ENCODE measurements at places on chromosomes 11 and 22.

DNA sequence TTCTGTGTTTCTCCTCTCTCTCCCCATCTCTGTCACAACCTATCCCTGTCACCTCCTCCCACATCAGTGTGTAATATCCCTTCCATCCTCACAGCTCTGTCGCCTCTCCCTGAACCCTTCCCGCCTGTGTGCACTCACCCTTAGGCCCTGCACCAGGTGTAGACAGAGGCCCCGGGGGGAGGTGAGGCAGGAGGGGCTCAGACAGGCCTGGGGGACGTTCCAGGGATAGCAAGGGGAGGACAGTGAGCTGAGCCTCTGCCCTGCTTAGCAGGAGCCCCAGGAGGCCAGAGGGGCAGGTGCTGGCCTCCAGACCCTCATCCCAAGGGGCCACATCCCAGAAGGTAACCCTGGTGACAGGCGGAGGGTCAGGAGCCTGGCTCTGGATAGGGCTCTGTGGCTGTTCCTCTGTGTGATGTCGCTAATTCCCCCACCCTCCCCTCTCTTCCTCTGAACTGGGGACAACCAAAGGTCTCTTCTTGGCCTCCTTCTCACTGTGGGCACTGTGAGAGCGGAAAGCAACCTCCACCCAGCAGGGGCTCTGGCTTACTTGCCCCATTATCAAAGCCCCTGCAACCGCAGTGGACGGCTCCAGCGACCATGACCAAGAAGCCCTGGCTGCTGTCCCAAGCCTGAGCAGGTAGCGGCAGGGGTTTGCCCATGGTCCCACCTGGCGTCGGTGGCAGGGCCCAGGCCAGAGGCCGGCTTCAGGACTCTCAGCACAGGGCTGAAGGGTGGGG, 35.7 kb downstream of the KCNJ4 start:
- H3K4me3 ChIP-seq, result no peak overlapping the region
- no peak overlapping the region for H3K27ac ChIP-seq
- no peaks in the 10 kb centered on the region for H3K4me1 ChIP-seq
- no peaks in the 10 kb centered on the region for H3K36me3 ChIP-seq
- peaks cover 21% of the 10 kb centered on the region for H3K27me3 ChIP-seq

GRCh38 chr11:28581286-28582242, 473.4 kb downstream of the METTL15 start:
- no peak for DNase-seq
- peaks cover 4% of the 10 kb centered on the region for H3K36me3 ChIP-seq
- H3K4me3 ChIP-seq, result peak overlapping the region; percentile 23

GRCh38 chr11:27211370-27212127, 151.5 kb downstream of the CCDC34 start:
- DNase-seq, result no peak
- no peaks in the 10 kb centered on the region for H3K36me3 ChIP-seq
- H3K27ac ChIP-seq, result peak overlapping the region; percentile 94
- no peak overlapping the region for H3K4me3 ChIP-seq
- peaks cover 91% of the 10 kb centered on the region for H3K4me1 ChIP-seq
- H3K27me3 ChIP-seq, result no peaks in the 10 kb centered on the region

DNA sequence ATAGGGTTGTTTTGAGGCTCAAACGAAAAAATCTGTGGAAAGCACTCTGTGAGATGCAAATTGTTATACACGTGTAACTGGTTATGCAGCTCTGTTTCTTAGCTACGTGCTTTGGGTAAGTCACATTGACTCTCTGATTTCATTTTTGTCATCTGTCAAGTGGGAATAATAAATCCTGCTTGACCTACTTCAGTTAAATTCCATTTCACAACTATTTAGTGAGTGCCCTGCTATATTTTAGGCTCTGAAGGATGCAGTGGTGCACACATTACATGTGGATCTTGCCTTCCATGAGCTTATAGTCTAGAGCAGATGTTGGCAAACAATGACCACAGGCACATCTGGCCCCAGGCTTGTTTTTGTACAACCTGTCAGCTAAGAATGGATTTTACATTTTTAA, 133.6 kb upstream of the PLET1 start:
- DNase-seq, result no peak
- no peaks in the 10 kb centered on the region for H3K4me1 ChIP-seq
- no peak overlapping the region for H3K27ac ChIP-seq
- no peaks in the 10 kb centered on the region for H3K36me3 ChIP-seq
- no peak overlapping the region for H3K4me3 ChIP-seq

DNA sequence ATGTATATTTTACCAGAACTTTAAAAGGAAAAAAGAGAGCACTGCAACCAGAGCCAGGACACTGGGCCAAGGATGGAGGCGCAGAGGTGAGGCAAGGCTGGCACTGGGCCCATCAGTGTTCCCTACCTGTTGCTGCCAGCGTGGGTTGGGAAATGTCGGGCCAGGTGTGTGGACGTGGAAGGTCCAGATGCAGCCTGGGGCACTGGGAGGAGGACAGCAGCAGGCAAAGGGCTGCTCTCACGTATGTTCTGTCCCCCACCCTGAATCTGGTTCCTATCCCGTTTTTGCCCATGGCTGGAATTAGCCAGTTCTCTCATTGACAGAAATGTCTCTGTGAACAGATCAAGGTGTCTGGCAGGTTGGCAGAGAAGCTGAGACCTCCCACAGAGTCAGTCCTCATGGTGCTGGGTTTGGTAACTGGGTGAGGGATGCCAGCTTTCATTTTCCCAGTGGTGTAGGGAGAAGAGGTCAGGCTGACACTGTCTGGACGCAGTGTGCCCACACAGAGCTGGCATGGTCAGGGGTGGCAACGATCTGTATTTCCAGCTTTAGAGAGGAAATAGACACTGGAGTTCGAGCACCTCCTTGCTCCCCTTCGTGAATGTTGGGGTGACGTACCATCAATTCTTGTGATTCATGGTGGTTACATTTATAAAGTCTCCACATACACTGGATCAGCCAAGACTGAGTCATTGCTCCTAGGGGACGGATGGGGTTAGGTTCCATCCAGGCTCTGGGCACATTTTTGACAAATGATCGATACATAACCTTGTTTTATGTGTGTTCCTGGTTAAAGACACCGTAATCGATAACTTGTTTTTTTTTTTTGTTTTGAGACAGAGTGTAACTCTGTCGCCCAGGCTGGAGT, 4.3 kb upstream of the PNPLA3 start:
- no peaks in the 10 kb centered on the region for H3K36me3 ChIP-seq
- no peaks in the 10 kb centered on the region for H3K27me3 ChIP-seq
- peak overlapping the region; percentile 68 for H3K4me3 ChIP-seq
- peak overlapping the region; percentile 96 for H3K27ac ChIP-seq
- peaks cover 73% of the 10 kb centered on the region for H3K4me1 ChIP-seq

- DNase-seq, result no peak
- H3K36me3 ChIP-seq, result no peaks in the 10 kb centered on the region
- no peak overlapping the region for H3K4me3 ChIP-seq
- peaks cover 1% of the 10 kb centered on the region for H3K27me3 ChIP-seq
- no peaks in the 10 kb centered on the region for H3K4me1 ChIP-seq
- H3K27ac ChIP-seq, result no peak overlapping the region
Observed at GRCh38 chr11:125872138-125872491, 15.4 kb upstream of the HYLS1 start.

- peaks cover 44% of the 10 kb centered on the region for H3K4me1 ChIP-seq
- no peaks in the 10 kb centered on the region for H3K27me3 ChIP-seq
- H3K36me3 ChIP-seq, result peaks cover 8% of the 10 kb centered on the region
- no peak overlapping the region for H3K27ac ChIP-seq
- H3K4me3 ChIP-seq, result no peak overlapping the region
Observed at GRCh38 chr11:122020902-122021301, 95.1 kb downstream of the BLID start.

- H3K4me3 ChIP-seq, result no peak overlapping the region
- DNase-seq, result no peak
- H3K36me3 ChIP-seq, result peaks cover 5% of the 10 kb centered on the region
- H3K27ac ChIP-seq, result no peak overlapping the region
Observed at GRCh38 chr22:30573594-30574094, 821 bp downstream of the GAL3ST1 start.

- H3K27ac ChIP-seq, result no peak overlapping the region
- no peak overlapping the region for H3K4me3 ChIP-seq
- no peak for DNase-seq
- no peaks in the 10 kb centered on the region for H3K4me1 ChIP-seq
- peaks cover 43% of the 10 kb centered on the region for H3K27me3 ChIP-seq
Observed at GRCh38 chr11:119993722-119994121, 144.2 kb downstream of the TRIM29 start.

- 0 out of 2 replicates have a peak, but pooled peaks cover 7% of the 10 kb centered on the region for H3K4me1 ChIP-seq
- peak overlapping the region; percentile 37 for H3K4me3 ChIP-seq
- DNase-seq, result no peak
Observed at GRCh38 chr11:131186629-131187101, 183.8 kb upstream of the NTM start.

DNA sequence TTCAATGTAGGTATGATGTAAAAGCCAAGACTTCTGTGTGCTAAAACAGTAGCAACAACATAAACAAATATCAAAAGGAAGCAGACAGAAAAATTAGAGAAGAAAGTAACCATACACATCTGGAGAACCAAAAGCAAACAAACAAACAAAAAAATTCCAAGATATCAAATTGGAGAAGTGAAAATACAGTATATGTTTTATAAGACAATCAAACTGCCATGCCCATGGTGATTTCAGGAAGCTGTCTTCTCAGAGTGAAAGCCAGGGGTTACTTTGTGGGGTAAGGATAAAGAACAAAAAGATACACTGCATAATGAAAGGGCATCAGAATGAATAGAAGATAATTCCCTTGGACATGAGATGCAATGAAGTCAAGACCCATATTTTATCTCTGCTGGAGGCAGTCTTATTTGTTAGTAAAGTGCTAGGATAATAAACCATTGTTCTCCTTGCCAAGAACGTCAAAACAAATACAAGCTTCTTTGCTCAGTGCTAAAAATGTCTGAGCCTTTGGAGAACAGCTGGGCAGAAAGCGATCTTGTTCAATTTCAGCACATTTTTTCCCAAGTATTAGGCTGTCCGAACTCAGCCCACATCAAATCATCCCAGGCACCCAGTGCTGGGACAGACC, 38.1 kb upstream of the LDLRAD3 start:
- H3K4me3 ChIP-seq, result no peak overlapping the region
- peaks cover 16% of the 10 kb centered on the region for H3K27me3 ChIP-seq
- DNase-seq, result no peak
- H3K4me1 ChIP-seq, result peaks cover 9% of the 10 kb centered on the region
- H3K27ac ChIP-seq, result no peak overlapping the region

DNA sequence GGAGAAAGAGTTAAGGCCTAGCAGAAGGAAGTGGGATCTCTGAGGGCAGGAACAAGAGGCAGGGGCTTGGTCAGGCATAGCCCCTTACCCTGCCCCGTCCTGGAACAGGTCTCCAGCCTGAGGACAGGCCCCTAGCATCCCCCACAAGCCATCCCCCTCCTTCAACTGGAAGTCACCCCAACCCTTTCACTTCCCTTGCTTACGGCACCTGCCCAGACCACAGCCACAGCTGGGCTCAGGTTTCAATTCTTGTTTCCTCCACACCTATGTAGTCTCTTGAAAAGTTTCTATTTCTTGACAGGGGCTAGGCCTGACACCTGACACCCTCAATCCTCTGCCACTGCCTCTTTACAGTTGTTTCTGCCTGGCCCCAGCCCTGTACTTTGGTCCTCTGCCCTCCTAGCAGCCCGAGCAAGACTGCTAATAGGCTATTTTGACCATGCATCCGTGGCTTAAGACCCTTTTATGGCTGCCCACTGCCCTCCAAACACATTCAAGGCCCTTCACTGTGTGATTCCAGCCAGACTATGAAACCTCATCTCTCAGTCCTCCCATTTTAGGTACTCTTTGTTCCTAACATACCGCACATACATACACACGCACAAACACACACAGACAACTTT, 10.9 kb upstream of the FCHSD2 start:
- H3K27me3 ChIP-seq, result peaks cover 1% of the 10 kb centered on the region
- H3K27ac ChIP-seq, result no peak overlapping the region
- DNase-seq, result no peak
- no peaks in the 10 kb centered on the region for H3K36me3 ChIP-seq

DNA sequence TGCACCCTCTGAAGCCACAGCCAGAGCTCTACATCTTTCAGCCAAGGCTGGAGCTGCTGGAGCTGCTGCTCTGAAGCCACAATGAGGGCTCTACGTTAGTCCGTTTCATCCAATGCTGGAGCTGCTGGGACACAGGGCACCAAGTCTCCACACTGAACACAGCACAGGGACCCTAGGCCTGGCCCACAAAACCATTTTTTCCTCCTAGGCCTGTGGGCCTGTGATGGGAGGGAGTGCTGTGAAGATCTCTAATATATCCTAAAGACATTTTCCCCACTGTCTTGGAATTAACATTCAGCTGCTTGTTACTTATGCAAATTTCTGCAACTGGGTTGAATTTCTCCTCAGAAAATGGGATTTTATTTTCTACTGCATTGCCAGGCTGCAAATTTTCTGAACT, 441.4 kb upstream of the FAT3 start:
- H3K27ac ChIP-seq, result no peak overlapping the region
- no peaks in the 10 kb centered on the region for H3K27me3 ChIP-seq
- H3K4me3 ChIP-seq, result no peak overlapping the region
- H3K36me3 ChIP-seq, result peaks cover 9% of the 10 kb centered on the region
- no peaks in the 10 kb centered on the region for H3K4me1 ChIP-seq

GRCh38 chr22:44753189-44754042, 1.0 kb downstream of the ARHGAP8 start:
- no peak overlapping the region for H3K4me3 ChIP-seq
- peaks cover 5% of the 10 kb centered on the region for H3K4me1 ChIP-seq
- peaks cover 22% of the 10 kb centered on the region for H3K27me3 ChIP-seq
- DNase-seq, result peak; percentile 12
- H3K27ac ChIP-seq, result no peak overlapping the region
- no peaks in the 10 kb centered on the region for H3K36me3 ChIP-seq

DNA sequence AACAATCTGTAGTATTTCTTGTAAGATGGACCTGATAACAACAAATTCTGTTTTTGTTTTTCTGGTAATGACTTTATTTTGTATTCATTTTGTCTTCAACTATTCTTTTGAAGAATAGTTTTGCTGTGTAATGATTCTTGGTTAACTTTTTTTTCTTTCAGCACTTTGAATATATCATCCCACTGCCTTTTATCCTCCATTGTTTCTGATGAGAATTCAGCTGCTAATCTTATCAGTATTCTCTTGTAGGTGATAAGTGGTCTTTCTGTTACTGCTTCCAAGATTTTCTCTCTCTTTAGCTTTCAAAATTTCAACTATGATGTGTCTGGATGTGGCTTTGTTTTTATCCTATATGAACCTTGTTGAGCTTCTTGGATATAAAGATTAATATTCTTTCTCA, 21.5 kb downstream of the GALNT18 start:
- H3K4me3 ChIP-seq, result no peak overlapping the region
- no peak overlapping the region for H3K27ac ChIP-seq
- no peaks in the 10 kb centered on the region for H3K36me3 ChIP-seq
- H3K27me3 ChIP-seq, result peaks cover 18% of the 10 kb centered on the region

GRCh38 chr11:60710482-60710881, 11.1 kb downstream of the MS4A8 start:
- no peak overlapping the region for H3K4me3 ChIP-seq
- no peak overlapping the region for H3K27ac ChIP-seq
- no peaks in the 10 kb centered on the region for H3K36me3 ChIP-seq
- H3K27me3 ChIP-seq, result peaks cover 5% of the 10 kb centered on the region
- no peaks in the 10 kb centered on the region for H3K4me1 ChIP-seq

DNA sequence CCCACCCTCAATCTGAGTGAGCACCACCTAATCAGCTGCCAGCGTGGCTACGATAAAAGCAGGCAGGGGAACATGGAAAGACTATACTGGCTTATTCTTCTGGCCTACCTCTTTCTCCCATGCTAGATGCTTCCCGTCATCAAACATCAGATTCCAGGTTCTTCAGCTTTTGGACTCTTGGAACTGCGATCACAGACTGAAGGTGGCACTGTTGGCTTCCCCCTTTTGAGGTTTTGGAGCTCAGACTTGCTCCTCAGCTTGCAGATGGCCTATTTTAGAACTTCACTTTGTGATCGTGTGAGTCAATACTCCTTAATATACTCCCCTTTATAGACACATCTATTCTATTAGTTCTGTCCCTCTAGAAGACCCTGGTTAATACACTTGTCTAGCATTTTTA, 543.7 kb upstream of the RAG2 start:
- H3K36me3 ChIP-seq, result no peaks in the 10 kb centered on the region
- H3K4me3 ChIP-seq, result no peak overlapping the region
- H3K4me1 ChIP-seq, result no peaks in the 10 kb centered on the region
- no peak overlapping the region for H3K27ac ChIP-seq
- no peaks in the 10 kb centered on the region for H3K27me3 ChIP-seq

Data from HFFc6 (cell line).